Hematopoietic multipotent progenitor cell treated with erythropoietin and hydrocortisone succinate and interleukin-3 and kit ligand, for 4 days (in vitro differentiated cells): ENCODE measurements at places on chromosomes 1 and 21.

GRCh38 chr1:216670118-216670883, 52.9 kb downstream of the ESRRG start:
- peak; percentile 3 for DNase-seq

DNA sequence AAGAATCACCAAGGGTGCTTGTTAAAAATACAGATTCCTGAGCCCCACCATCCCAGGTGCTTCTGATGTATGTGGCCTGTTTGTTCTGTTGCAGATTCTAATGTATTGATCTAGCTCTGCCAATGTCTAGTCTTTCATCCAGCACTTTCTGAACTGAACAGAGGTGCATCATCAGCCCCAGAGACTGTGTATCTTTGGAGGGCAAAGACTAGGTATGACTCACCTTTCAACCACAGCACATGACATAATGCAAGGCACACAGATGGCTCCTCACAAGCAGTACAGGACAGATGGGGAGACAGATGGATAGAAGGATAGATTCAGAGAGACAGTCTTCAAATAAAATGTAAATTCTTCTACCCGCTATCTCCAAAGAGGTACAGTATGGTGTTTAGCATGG, 32.3 kb downstream of the CD58 start:
- DNase-seq = no peak

DNA sequence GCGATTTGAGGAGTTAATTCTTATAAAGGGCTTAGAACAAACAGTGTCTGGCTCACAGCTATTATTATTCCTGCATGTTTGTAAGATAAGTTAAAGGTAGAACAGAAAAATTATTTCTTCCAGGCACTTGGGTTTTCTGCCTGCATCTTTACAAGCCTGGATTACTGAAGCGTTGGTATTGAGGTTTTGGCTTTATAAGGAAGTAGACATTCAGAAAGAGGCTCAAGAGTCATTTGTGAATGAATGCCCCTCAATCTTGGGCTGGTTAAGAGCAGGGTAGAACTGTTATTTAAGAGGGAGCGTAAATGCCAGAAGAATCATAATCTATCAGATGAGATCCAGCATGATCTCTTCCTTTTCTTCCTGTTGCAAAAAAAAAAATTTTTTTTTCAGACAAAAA, 77.3 kb upstream of the ARID1A start:
- peak; percentile 59 for DNase-seq

GRCh38 chr1:115057661-115058254, 28.1 kb downstream of the TSHB start:
- no peak for DNase-seq

DNA sequence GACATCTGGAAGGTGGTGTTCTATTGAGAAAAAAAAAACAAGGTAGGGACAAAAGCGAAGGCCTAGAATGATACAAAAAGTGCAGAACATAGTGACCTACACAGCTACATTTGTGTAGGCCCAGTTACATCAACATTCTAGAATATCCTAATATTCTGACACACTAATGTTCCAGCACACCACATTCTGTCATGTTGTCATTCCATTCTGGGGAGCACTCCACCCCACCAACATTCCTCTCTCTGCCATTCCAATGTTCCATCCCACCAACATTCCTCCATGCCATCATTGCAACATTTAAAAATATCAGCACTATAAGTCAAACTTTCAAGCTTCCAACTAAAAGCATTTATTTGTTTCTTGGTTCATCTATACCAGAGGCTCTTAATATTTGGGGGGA, 28.5 kb downstream of the COA7 start:
- no peak for DNase-seq

DNA sequence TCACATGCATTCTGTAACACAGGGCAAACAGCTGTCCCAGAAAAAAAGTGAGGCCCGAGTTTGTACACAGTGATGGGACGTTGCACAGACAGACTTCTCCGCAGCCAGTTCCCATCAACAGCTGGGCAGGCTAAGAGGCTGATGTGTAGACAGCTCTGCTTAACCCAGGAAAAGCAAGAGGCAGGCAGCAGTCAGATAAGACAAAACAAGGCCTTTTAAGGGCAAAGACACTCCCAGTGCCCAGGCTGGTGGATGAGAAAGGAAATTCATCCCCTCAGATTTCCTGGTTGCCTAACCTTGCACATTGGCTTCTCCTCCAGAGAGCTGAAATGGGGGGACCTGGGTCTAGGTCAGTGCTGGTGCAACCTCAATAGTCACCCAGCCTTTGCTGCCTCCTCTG, 17.2 kb upstream of the PHLDA3 start:
- DNase-seq = peak; percentile 86

GRCh38 chr21:29777160-29777559, 162.6 kb downstream of the GRIK1 start:
- DNase-seq = no peak

DNA sequence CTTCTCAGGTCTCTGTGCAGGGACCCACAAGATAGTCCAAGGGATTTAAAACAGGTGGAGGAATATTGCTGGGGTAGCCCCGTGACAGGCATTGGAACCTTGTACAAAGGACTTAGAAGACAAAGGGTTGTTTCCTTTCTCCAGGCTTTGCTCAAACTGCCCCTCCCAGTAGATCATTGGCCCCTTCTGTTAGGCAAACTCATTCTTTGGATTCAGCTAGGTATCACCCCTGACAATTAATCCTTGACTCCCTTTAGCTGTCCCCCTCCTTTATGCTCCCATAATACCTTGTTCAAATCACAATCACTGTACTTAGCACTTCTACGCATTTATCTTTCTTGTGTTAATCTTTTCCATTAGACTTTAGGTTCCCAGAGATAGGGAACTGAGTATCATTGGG, 360.5 kb downstream of the KCNH1 start:
- DNase-seq = no peak

DNA sequence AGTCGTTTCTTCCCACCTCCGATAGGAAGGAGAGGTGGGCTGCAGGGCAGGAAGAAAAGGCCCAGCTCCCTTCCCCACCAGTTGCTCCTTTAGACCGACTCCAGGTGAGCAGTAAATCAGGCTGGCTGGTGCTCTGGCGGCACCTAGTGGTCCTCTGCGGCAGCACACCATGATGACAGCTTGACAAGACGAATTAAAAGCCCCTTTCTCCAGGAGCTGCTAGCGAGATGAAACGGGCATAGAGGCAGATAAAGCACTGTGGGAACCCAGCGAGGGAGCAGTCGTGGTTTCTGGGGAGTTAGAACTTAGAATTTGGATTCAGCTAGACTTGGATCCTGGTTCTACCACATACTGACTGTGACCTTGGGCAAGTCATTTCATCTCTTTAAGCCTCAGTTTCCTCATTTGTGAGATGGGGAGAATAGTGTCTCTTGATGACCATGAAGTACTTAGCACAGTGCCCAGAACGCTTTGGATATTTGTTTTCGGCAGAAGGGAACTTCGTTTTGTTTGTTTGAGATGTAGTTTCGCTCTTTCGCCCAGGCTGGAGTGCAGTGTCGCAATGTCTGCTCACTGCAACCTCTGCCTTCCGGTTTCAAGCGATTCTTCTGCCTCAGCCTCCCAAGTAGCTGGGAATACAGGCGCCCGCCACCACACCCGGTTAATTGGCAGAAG, 21.8 kb upstream of the COL9A2 start:
- DNase-seq = peak; percentile 91

DNA sequence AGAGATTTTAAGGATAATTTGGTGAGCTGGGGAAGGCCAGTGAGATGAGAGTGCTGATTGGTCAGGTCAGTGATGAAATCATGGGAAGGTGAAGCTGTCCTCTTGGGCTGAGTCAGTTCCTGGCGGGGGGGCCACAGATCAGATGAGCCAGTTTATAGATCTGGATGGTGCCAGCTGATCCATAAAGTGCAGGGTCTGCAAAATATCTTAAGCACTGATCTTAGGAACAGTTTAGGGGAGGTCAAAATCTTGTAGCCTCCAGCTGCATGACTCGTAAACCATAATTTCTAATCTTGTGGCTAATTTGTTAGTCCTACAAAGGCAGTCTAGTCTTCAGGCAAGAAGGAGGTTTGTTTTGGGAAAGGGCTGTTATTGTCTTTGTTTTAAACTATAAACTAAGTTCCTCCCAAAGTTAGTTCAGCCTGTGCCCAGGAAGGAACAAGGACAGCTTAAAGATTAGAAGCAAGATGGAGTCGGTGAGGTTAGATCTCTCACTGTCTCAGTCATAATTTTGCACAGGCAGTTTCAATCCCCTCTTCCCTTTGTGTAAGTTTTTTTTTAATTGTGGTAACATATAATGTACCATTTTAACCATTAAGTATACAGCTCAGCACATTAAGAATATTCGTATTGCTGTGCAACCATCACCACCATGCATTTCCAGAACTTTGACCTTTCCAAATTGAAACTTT, 39.4 kb downstream of the PTAFR start:
- no peak for DNase-seq

DNA sequence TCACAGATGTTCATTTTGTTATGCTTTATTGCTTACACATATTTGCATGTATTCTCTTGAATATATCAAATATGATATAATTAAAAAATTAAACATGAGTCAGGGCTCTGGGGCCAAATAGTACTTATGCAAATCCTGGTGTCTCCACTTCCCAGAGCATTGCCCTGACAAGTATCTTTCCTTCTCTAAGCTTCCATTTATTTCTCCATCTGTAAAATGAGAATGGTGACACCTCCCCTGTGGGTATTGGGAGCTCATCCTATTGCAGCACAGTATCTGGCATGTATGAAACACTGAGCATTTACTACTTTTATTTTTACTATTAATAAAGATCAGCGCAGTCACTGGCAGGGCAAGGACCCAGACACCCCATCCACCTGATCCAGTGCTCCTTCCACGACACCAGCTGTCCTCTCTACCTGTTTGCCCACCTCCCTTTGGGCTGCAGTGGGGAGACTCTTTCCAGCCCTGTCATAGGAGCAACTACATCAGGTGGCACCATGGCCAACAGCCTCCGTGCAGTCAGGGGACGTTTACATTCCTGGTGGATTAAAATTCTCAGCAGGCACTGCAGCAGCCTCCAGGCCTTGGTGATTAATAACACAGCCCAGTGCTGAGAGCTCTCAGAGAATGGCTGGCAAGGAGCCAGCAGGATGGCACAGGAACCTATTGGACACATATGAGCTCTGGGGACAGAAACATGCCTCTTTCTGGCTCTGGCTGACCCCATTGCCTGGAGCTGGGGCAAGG, 113.0 kb downstream of the DMRTB1 start:
- peak; percentile 28 for DNase-seq

DNA sequence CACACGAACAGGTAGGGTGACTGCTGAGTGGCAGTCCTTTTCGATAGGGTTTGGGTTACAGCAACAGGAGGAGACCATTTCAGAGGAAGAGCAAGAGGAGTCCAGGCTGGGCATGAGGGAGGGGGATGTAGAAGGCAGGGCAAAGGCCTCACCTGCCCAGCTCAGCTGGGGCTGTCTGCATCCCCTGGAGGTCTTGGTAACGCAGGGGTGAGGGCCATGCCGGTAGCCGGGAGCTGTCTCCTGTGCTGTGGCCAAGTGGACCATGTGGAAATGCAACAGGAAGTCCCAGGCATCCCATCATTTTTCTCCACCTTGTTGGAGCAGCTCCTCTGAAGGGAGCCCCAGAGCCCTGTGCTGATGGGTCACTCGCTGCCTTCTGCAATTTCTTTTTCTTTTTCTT, 105.4 kb upstream of the C1orf174 start:
- DNase-seq = no peak

DNA sequence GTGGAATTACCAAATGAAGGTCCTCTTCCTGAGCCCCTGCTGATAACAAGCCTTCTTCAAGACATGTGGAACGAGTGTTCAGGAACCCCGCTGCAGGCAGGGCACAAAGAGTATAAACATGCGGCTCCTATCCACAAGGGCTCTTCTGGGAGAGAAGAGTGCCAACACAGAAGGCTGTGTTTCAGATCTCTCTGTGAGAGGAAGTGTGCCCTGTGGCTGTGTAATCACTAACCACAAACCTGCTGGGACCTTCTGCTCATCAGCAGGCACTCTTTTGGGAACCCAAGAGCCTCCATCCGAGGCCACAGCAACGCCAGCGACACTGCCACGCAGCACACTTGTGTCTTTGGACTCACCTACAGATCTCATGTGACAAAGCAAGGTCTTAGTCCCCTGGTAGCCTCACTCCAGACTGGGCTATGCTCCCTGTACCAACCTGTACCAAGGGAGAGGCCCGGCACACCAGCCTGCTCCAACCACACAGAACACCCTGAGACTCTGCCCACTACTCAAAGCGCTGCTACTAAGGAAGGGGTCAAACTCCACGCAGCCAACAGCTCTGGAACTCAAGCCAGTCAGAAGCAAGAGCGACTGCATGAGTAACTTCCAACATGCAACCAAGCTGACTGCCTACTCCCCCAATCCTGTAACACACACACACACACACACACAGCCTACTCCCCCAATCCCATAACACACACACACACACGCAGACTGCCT, 7.8 kb downstream of the PTTG1IP start:
- peak; percentile 91 for DNase-seq

DNA sequence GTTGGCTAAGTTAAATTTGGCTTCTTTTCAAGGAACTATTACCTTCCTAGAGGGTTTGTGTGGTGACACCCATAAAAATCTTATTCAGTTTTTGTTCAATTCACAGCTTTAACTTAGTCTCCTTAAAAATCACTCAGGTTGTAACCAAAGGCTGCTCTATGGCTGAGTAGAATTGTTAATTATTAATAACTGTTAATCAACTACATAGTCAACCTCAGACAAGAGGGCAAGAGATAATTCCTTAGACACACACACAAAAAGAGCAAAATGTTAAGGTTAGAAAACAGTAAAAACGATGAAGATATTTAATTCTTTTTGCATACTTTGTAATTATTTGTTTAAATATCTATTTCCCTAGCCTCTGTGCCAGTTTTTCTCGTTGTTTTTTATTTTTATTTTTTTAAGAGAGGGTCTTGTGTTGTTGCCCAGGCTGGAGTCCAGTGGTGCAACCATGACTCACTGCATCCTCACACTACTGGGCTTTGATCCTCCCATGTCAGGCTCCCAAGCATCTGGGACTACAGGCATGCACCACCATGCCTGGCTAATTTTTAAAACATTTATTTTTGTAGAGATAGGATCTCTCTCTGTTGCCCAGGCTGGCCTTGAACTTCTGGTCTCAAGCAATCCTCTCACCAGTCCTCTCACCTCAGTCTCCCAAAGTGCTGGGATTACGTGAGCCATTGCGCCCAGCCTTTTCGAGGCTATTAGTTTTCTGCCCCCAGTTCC, 215.2 kb downstream of the DISC1 start:
- no peak for DNase-seq

- DNase-seq = peak; percentile 23
Observed at GRCh38 chr1:3073489-3074296, 4.7 kb downstream of the PRDM16 start.

- no peak for DNase-seq
Observed at GRCh38 chr1:34283142-34283541, 106.4 kb downstream of the C1orf94 start.

GRCh38 chr21:34343347-34343746, 20.5 kb upstream of the KCNE2 start:
- DNase-seq = no peak

- DNase-seq = no peak
Observed at GRCh38 chr21:26557106-26557505, 16.0 kb downstream of the CYYR1 start.
